Purkinje cell (primary cell): ENCODE measurements at places on chromosomes 11 and 22. TPM values are rescaled to one million over a fixed set of nuclear protein-coding genes. Genes with fewer than 3 reads are reported as not detected.

Gene CELSR1
- 0.07 and 0.13 TPM in 2 replicates for polyA plus RNA-seq

Gene ZNF214
- polyA plus RNA-seq: 4.1 and 5.0 TPM in 2 replicates

Gene ALDH3B2
- polyA plus RNA-seq: not detected in 2 replicates

Gene IGF2
- 0.14 TPM in 1 of 2 replicates, not detected in the other for polyA plus RNA-seq

Gene OR52H1
- not detected in 2 replicates for polyA plus RNA-seq

Gene OR4D10
- not detected in 2 replicates for polyA plus RNA-seq

Gene NCF4
- 1.2 TPM in 1 of 2 replicates, not detected in the other for polyA plus RNA-seq

Gene OR2AT4
- not detected in 2 replicates for polyA plus RNA-seq

Gene KIRREL3
- polyA plus RNA-seq: 3.4 and 6.6 TPM in 2 replicates

Gene DEFB131B
- not detected in 2 replicates for polyA plus RNA-seq

Gene NKAPD1
- 25.6 and 41.2 TPM in 2 replicates for polyA plus RNA-seq

Gene BIK
- polyA plus RNA-seq: not detected in 2 replicates

Gene OR52E5
- polyA plus RNA-seq: not detected in 2 replicates

Gene SCN2B
- polyA plus RNA-seq: 18.5 and 19.5 TPM in 2 replicates

Gene JAML
- polyA plus RNA-seq: not detected in 2 replicates

Gene RASGRP2
- 0.36 TPM in 1 of 2 replicates, not detected in the other for polyA plus RNA-seq

Gene BTG4
- not detected in 2 replicates for polyA plus RNA-seq

Gene DENND6B
- polyA plus RNA-seq: 1.9 and 2.6 TPM in 2 replicates

Gene SERHL2
- polyA plus RNA-seq: 19.2 and 19.8 TPM in 2 replicates

Gene OVOL1
- not detected in 2 replicates for polyA plus RNA-seq

Gene TEAD1
- 3.6 and 5.2 TPM in 2 replicates for polyA plus RNA-seq

Gene CABP4
- 0.08 and 0.52 TPM in 2 replicates for polyA plus RNA-seq

Gene DBX1
- not detected in 2 replicates for polyA plus RNA-seq

Gene C11orf97
- polyA plus RNA-seq: not detected in 2 replicates

Gene SHANK2
- polyA plus RNA-seq: 27.9 and 39.4 TPM in 2 replicates

Gene KIF18A
- polyA plus RNA-seq: 0.32 TPM in 1 of 2 replicates, not detected in the other

Gene SPI1
- not detected in 2 replicates for polyA plus RNA-seq

Gene DDIAS
- polyA plus RNA-seq: 2.5 TPM in 1 of 2 replicates, not detected in the other

Gene PGA5
- not detected in 2 replicates for polyA plus RNA-seq

Gene LRRC56
- polyA plus RNA-seq: 0.13 TPM in 1 of 2 replicates, not detected in the other

Gene OR51A4
- not detected in 2 replicates for polyA plus RNA-seq

Gene A4GALT
- not detected in 2 replicates for polyA plus RNA-seq

Gene SYT9
- 0.28 TPM in 1 of 2 replicates, not detected in the other for polyA plus RNA-seq

Gene ZNF215
- 6.3 and 9.3 TPM in 2 replicates for polyA plus RNA-seq

Gene RAB36
- polyA plus RNA-seq: 1.2 and 1.9 TPM in 2 replicates

Gene MFNG
- polyA plus RNA-seq: 0.54 TPM in 1 of 2 replicates, not detected in the other

Gene SLC37A2
- polyA plus RNA-seq: not detected in 2 replicates

Gene MAP6
- polyA plus RNA-seq: 115 and 139 TPM in 2 replicates

Gene GUCY1A2
- 10.8 and 12.6 TPM in 2 replicates for polyA plus RNA-seq

Gene CDC45
- 2.5 and 2.6 TPM in 2 replicates for polyA plus RNA-seq
